ENCODE measurements at places on chromosomes 1 and 21.

DNA sequence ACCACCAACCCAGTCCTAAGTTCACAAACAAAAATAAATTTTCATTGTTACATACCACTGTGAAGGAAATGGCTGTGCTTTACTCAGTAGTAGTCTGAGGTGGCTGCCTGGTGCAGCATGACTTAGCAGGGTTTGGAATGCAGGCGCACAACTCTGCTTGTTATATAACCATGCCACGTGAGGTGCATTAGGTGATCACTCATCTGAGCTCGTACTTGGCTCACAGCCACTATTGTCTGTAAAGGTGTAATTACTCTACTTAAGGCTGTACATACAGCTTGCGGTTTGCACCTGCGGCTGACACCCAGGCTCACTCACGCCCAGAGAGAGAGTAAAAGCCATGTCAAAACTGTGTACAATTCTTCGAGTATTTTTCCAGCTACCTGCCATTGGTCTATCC lies 599.4 kb downstream of the LTN1 start:
- peak; percentile 61 for DNase-seq

GRCh38 chr1:61268546-61269240 lies 186.3 kb downstream of the NFIA start:
- no peak for DNase-seq

- DNase-seq: no peak
These were observed 119.1 kb downstream of the USP25 start for GRCh38 chr21:15848634-15849560.

GRCh38 chr1:34267326-34267725 lies 90.6 kb downstream of the C1orf94 start:
- DNase-seq: no peak

- no peak for DNase-seq
These were observed 12.4 kb downstream of the SLC26A9 start for GRCh38 chr1:205930799-205931281.

- DNase-seq: no peak
These were observed 59.1 kb downstream of the SLC19A1 start for GRCh38 chr21:45482899-45483821.

DNA sequence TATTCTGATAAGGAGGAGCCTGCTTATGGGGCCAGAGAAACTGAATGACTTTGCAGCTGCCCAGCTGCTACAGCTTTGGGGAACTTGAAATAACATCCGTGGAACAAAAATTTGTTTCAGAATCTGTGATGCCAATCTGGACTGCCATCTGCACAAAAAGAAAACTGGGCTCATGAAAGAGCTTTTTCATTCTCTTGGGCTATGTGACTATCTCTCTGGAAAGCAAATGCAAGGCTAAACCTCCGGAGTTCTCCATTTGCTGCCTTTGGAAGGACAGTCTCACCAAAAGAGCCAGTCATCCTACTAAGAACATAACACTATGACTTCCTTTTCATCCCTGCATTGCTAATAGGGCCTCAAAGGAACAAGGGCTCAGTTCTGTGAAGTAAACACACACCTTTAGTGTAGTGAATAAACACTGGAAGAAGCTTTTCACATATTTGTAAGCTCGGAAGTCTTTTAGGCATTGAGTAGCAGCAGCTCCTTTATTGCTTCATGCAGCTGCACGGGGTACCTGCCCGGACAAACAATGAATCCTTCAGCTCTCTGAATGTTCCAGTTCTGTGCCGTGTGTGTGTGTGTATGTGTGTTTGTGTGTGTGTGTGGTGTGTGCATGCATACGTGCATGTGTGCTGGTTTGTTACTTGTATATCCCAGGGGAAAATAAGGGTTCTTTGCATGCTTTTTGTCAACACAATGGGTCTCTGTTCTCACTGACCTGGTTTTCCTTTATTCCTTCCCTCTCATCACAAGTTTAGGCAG lies 255.5 kb upstream of the SGIP1 start:
- no peak for DNase-seq

DNA sequence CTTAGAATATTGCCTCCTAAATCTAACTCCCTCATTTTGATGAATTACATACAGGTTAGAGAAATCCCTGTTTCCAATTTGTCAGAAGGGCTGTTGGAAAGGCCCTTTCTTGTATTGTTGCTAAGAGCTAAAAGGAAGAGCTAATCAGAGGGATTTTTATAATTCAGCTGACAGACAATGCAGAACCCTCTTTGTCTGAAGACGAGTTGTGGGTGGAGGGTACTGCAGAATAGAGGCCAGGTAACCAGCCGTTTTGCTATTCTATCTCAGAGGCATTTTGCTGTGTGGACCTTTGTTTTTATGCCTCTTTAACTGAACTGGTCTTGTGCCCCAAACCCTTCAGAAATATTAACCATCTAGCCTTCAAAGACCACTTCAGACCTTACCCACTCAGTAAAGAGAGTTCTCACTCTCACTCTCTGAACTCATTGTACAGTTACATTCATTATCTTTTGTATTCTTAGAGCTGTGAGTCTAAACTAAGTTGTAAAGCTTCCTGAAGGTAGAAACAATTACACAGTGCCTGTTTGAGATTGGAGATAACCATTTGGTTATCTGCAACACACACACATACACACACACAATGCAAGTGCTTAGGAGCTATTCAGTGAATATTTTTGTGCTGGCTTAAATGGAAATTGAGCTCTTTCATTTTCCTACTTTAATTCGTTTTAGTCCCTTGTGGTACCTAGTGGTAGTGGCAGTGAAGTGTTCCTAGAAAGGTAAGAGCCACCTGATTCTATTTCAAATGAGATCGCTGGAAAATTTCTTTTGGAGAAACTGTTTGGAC lies 19.7 kb downstream of the KPNA6 start:
- no peak for DNase-seq
